Articular chondrocyte of knee joint (primary cell): ENCODE measurements at places on chromosomes 2 and 18. TPM values are rescaled to one million over a fixed set of nuclear protein-coding genes. Genes with fewer than 3 reads are reported as not detected.

The DSG4 gene
- total RNA-seq, result not detected in 2 replicates

The ST3GAL5 gene
- total RNA-seq, result 9.4 and 21.4 TPM in 2 replicates

The STAT1 gene
- total RNA-seq, result 516 and 558 TPM in 2 replicates

The HNMT gene
- total RNA-seq, result 31.5 and 63.0 TPM in 2 replicates

The AQP12A gene
- total RNA-seq, result not detected in 2 replicates

The CHMP3 gene
- total RNA-seq, result 99.6 and 100.0 TPM in 2 replicates
